NCI-H2081 treated with DMSO at 0.1 percent for 48 hours (cell line): ENCODE measurements at places on chromosomes 13 and 19.

GRCh38 chr13:51292000-51292565, 47.4 kb upstream of the SERPINE3 start:
- DNase-seq = no peak

DNA sequence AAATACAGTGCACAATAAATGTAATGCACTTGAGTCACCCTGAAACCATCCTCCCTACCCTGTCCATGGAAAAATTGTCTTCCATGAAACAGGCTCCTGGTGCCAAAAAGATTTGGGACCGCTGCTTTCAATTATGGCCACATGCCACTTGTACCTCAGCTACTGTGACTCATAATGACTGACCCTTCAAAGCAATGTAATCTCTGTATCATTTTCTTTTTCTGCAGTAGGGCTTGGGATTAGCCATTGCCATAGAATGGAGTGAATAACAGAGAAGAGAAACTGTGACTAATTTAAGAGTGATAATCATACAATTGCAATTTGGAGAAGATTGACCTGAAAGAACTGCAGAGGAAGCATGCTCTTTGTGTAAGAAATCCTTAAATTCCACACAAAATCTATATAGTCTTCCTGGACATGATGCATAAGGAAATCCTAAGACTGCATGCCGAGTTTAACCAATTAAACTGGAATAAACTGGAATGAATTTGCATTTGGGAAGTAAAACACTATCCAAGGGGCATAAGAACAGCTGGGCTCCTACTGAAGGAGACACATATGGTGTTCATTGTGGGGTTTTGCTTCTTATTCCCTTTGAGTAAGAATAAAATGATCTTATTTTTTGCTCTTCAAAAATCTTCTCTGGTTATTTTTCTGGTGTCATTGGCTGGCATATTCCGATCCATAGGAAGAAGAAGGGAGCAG, 59.5 kb upstream of the SLC7A1 start:
- DNase-seq = no peak

GRCh38 chr19:49844138-49845095, 6.5 kb upstream of the PTOV1 start:
- DNase-seq = no peak

- no peak for DNase-seq
Measured at GRCh38 chr13:113110048-113110851, 4.7 kb downstream of the F7 start.

DNA sequence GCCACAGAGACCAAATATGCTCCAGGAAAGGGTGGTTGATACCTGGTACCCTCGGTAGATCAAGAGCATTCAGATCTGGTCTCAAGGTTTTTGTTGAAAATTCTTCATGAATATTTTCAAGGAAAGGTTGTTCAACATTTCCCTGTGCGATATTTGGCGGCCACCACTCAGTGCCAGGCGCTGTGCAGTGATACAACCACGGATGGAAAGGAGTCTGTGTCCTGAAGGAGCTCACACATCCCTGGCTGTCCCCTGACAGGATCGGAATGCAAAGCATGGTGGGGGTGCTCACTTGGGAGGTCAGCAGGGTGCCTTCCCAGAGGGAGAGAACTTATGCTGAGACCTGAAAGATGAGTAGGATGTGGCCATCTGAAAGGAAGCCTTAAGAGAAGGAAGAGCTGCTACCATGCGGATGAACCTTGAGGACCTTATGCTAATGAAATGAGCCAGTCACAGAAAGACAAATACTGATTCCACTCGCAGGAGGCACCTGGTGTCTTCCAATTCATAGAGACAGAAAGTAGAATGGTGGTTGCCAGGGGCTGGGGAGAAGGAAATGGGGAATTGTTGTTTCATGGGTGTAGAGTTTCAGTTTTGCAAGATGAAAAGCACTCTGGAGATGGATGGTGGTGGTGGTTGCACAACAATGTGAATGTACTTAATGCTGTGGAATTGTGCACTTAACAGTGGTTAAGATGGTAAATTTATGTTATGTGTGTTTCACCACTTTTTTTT, 41.6 kb downstream of the HSPH1 start:
- no peak for DNase-seq

DNA sequence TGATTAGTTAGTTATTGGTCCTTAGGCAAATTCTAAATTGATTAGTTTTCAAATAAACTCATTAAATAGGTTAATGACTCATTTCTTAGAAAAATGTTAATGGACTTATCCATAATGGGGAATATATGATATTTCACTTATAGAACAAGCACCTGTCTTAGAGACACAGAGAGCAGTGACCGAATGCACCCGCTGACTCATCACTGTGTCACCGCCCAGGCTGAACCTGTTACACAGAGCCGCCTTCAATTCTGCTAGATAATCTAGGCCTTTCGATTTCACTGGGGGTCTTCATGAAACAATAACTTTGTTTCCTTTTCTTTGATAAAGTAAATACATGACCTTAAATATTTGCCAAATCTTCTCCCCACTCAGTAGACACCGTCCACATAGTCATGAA, 13.1 kb downstream of the IRS2 start:
- DNase-seq = no peak

DNA sequence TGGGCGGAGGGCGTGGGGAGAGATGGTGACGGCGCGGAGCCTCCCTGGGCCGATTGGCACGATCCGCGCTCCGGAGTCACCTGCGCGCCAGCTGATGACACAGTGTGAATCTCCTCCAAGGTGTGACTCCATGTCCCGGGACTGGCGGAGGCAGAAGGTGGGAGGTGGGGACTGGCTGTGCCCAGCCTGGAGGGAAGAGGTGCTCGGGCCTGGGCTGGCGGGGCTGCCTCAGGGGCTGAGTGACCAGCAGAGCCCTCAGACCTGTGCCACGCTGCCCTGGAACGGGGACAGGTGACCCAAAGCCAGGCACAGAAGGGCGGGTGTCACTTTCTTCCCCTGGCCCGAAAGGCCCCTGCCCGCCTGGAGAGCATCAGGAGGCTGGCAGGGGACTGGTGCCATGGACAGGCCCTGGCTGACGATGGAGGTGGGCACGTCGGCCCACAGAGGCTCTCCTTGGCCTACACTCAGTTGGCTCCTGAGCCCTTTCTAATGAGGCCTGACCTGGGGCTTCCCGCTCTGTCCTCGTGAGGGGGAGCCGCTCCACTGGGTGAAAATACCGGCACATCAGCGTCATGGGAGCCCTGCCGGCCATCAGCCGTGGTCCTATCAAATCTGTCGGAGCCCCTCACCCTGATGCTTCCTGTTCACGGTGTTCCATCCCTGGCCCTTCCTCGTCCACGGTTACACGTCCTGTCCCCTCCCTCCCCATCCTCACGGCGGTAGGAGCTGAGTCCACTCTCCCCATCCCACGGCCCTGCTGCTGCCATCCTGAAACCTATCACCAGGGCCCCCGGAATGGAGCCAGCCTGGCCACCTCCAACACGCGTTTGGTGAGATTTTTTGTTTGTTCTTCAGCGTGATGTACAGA, 75.6 kb downstream of the SPACA7 start:
- DNase-seq = peak; percentile 61

GRCh38 chr13:52926971-52927370, 78.5 kb upstream of the PCDH8 start:
- DNase-seq = no peak

GRCh38 chr19:8566855-8567254, 10.4 kb downstream of the MYO1F start:
- no peak for DNase-seq

GRCh38 chr13:102771298-102772041, 2.1 kb downstream of the TEX30 start:
- no peak for DNase-seq

DNA sequence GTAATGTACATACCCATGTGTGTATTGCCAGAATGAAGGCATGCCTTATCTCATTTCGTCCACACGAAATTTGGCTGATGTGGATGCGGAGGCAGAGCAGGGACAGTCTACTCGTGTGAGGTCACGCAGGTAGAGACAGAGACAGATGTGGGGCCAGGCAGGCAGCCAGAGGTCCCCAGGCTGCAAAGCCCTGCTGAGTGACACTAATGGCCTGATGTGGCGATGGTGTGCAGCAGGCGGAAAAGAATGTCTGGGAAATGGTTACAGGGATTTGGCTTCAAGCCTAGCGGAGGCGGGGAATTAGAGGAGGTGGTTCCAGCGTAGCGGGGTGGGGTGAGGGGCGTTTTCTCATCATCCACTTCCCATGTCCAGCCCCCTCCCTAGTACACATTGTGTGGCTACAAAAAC, 4.2 kb upstream of the IZUMO2 start:
- no peak for DNase-seq

GRCh38 chr13:51041126-51041525, 69.9 kb downstream of the C13orf42 start:
- DNase-seq = no peak

- DNase-seq = no peak
Measured at GRCh38 chr19:6476155-6476895, 5.3 kb downstream of the DENND1C start.

DNA sequence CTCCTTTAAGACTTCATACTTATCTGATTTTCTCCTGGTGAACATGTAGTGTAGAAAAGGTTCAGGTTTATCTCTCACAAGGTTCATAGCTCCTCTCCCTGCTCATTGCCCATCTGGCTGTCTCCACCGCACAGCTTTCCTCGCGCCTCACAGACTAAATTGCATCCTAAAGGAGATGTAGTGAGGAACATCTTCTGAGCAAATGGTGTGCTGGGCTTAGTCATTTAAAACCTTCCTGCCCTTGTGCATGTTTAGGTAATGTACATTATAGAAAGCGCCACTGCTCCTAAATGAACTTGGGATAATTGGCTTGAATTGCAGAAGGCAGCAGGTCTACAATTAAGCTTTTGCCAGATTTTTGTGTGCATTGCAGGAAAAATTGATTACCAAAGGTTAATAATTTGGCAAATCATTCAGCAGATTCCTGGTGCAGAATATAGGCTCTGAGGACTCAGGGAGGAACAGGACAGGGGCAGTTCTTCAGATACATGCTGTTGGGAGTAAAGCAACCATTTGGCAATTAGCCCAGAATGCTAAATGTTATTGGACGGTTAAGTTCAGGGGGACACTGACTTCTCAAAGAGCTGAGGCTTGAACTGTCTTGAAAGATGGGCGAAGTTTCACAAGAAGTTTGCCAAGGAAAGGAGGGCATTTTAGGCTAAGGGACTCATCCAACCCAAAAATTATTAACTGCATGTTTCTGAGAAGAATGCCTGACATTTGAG, 108.4 kb upstream of the CLDN10 start:
- no peak for DNase-seq

DNA sequence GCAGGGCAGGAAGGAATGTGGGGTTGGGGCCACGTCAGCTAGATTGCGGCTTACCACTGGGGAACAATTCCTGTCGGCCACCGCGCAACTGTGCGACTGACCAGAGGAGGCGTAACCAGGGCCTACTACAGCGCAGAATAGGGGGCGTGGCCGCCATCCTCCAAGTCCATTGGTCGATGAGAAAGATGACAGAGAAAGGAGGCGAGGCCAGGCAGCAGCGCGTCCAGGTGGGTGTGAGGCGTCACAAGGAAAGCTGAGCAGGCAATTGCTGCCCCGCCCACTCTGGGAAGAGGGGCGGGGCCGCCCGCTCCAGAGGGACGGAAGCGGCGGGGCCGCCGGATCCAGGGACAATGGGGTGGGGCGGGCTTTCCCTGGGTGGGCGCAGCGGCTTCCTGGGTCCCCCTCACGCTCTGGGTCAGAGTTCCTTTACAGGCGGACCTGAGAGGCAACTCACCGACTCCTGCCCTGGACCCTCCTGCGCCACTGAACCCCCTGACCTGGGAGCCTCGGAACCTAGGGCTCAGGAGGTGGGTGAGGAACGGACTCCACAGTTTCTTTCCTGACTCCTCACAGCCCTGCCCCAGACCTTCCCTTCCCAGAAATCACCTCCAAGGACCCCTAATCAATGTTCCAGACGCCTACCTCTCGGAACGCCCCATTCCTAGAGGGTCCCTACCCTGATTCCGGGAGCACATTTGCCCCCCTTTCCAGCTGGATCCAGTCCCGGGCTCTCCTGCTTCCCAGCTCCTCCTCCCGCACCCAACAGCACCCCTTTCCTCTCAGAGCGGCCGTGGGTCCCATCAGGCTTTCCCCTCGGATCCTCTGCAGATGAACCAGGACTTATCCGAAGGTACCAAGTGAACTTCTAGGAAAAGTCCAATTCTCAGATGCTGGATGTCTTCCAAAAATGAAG, 101.5 kb upstream of the ZNF492 start:
- DNase-seq = no peak

- no peak for DNase-seq
Measured at GRCh38 chr19:18220632-18221275, 5.5 kb downstream of the PDE4C start.

- no peak for DNase-seq
Measured at GRCh38 chr13:70579941-70580340, 471.7 kb upstream of the KLHL1 start.

DNA sequence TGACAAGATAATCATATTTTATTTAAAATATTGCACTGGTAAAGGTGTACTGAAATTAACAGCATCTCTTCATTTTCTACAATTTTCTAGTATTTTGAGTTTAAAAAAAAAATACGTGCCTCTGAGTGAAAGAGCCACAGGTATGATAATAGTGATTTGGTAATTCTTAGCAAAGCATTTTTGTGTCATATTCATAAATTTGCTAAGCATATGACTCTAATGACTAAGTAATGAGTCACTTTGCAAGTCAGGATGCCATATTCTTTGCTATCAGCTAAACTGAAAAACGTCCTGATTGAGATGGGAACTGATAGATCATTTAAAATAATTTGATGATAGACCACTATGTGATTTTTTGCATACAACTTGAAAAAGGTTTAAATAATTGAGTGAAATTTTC, 136.1 kb upstream of the IRS2 start:
- no peak for DNase-seq
